ENCODE measurements at places on chromosomes 7 and 10. TPM values are rescaled to one million over a fixed set of nuclear protein-coding genes. Genes with fewer than 3 reads are reported as not detected.

- DNase-seq, result no peak
These were observed 31.9 kb downstream of the NXPH1 start for GRCh38 chr7:8465338-8465737.

GRCh38 chr7:5470816-5471215 is 47.2 kb upstream of the TNRC18 start:
- peak; percentile 40 for DNase-seq

ENTPD7 gene
- 20.0 TPM for total RNA-seq

- peak; percentile 22 for DNase-seq
These were observed 25.5 kb downstream of the PRR15 start for GRCh38 chr7:29588900-29589696.

DNA sequence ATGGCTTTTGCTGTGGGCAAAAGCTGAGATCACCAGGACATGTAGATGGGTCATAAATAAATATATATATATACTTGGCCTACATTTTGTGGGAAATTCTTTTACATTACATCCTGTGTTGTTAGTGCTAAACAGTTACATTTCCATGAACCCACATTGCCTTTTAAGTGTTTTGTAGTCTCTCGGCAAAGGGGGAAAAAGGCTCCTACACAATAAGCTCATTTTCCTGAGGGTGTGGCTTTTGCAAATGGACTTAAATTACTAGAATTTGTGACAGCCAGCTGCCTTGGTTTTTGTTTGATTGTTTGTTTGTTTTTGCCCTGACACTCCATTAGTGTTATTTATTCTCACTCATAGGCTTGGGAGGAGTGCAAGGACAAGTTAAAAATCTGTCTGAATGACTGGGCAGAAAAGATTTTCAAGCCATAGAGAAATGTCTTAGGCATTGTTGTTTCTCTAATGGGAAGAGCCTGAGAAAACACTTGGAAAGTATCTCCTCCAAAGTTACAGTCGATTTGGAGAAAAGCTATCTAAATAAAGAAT is 128.8 kb downstream of the DGKB start:
- DNase-seq, result no peak

DNA sequence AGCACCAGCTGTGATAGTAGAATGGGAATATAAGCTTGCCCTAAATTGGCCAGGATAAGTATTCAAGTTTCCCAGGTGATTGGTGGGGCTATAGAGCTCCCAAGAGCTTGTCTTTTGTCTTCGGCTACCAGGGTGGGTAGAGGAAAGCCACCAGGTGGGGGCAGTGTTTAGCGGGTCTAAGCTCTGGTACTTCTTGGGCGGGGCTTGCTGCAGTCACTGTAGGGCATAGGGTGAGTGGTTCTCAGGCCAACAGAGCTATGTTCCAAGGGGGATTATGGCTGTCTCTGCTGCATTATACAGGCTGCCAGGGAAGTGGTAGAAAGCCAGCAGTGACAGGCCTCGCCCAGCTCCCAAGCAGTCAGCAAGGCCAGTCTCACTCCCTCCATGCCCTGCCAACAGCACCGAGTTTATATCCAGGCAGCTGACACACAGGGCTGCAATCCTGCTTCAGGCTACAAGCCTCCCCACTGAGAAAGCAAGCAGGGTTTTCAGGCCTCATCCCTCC is 110.7 kb downstream of the ZNF467 start:
- DNase-seq, result peak; percentile 44

GRCh38 chr10:101124933-101125332 is 6.2 kb upstream of the TLX1 start:
- DNase-seq, result no peak

DNA sequence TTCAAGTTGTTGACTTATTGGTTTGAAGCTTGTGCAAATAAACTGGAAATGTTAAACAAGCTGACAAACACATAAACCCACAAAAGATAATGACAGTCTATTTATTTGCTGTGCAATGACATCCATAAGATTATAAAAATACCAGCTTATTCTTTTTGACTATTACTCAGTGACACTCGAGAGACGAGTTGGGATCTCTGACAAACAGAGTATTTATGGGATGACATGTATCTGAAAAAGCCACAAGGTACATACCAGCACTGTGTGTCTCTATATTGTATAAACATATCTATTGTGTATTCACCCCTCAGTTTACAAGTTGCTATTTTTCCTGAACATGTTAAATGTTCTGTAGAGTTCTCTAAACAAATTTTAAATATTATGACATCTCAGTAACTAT is 88.9 kb downstream of the CHRM2 start:
- peak; percentile 43 for DNase-seq

Data from IMR-90 (cell line).